ENCODE measurements at places on chromosomes 13 and 19.

- DNase-seq: no peak
Observed at GRCh38 chr13:99871249-99871898, 100.2 kb downstream of the ZIC5 start.

DNA sequence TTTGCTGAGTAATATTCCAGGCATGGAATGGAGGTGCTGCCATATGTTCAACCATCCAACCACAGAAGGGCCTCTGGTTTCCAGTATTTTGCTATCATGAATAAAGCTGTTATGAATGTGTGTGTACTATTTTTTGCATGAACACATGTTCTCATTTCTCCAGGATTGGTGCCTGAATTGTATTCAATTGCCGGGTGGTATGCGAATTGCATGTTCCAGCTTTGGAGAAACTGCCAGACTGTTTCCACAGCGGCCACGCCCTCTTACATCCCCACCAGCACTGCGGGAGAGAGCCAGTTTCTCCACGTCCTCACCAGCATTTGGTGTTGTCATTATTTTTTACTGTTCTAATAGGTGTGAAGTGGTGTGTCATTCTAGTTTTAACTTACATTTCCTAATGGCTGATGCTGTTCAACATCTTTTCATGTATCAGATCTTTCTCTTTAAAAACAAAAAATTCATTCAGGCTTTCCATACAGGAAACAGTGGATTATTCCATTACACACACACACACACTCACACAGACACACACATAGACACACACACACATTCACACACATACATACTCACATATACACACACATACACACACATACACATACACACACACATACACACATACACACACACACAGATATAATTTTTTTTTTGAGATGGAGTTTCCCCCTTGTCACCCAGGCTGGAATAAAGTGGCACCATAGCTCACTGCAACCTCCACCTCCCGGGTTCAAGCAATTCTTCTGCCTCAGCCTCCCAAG is 154.1 kb downstream of the PTPRS start:
- DNase-seq: no peak

DNA sequence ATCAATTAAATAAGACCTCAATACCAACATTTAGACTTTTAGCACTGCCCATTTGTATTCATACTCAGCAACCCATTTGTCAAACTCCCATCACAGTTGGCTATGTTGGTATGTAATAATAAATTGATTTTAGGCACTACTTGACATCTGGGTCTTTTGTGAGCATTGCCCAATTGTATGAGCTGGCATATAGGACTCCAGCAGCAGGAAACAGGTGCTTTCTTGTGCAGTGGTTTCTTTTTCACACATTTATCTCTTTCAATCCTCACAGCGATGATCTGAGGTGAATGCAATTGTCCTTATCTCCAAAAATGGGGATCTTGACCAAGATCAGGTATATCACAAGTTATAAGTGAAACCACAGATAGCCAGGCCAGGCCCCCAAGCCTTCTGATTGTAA is 96.9 kb upstream of the OXGR1 start:
- DNase-seq: no peak

GRCh38 chr13:29746148-29746677 is 104.2 kb downstream of the UBL3 start:
- DNase-seq: no peak

GRCh38 chr13:62035981-62036380 is 620.3 kb upstream of the PCDH20 start:
- DNase-seq: no peak

DNA sequence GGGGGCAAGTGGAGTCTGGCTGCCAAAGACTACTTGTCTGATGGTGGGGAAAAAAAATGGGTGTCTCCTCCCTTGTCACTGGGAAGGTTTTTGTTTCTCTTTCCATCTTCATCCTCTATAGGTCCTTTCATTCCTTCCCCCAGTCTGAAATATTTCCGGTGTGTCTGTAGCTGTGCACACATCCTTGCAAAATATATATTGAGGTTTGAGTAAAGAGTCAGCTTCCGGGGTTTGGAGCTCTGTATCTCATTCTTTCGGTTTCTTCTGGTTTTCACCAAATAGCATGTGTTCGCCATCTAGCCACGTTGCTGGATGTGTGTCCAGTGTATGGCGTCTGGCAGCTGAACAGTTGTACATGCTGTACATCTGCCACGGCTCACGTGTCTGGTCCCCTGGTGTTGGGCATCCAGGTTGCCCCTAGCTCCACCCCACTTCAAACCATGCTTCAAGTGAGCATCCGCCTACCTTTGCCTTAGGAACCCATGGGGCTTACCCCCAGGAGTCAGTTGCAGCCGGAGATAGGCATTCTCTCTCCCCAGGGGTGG is 142.2 kb downstream of the SIPA1L3 start:
- peak; percentile 78 for DNase-seq

DNA sequence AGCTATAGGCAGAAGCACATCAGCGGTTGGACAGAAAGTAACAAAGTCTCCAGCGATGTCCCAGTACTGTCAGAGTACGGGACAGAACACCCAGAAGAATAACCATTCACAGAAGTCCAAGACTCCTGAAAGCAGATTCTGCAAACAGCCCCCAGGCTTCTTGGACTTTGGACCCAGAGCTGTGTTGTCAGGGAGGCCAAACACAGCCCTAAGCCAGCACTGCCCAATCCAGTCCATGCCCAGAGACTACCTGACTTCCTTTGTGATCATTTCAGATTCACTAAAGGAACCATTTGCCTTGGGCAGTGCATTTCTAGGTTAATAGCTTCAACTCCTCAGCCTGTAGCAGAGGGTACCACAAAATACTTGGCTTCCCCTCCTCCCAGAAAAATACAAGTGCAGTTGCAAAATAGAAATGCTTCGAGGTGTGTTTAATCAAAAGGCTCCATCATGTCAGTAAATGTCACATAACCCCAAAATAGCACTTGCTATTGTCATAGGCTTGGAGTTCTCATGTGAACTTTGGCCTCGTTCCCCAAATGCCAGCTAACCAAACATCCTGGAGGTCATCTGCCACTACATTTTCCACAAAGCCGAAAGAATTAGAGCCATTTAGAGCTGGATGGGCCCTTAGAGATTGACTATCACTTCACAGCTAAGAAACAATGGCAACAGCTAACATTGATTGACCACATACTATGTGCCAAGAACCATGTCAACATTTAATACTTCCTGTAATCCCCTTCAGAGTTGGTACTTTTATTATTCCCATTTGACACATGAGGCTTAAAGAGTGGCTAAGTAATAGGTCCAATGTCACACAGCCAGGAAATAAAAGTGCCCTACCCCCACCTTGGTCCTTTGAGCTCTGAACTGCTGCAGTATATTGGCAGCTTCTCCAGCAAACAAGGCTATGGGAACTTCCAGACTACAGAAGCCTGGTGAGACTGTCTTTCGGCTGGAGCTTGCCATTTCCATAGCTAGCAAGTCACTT is 329.9 kb downstream of the FOXO1 start:
- no peak for DNase-seq

- DNase-seq: no peak
Observed at GRCh38 chr13:64311112-64311511, 2895.5 kb upstream of the PCDH20 start.

DNA sequence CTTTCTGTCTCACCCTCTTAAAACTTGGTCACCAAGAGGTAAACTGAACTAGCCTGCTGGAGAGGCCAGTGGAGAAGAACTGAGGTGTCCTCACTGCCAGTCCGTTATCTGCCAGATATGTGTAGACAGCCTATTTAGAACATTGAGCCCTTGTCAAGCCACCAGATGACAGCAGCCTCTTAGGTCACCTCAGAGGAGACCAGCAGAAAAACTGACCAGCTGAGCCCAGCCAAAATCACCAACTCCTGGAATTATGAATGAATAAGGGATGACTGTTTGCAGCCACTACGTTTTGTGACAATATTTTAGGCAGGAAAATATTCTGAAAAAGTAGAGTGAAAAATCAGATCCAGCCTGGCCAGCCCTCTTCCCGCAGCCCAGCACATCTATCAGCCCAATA is 513.9 kb downstream of the DCT start:
- no peak for DNase-seq

DNA sequence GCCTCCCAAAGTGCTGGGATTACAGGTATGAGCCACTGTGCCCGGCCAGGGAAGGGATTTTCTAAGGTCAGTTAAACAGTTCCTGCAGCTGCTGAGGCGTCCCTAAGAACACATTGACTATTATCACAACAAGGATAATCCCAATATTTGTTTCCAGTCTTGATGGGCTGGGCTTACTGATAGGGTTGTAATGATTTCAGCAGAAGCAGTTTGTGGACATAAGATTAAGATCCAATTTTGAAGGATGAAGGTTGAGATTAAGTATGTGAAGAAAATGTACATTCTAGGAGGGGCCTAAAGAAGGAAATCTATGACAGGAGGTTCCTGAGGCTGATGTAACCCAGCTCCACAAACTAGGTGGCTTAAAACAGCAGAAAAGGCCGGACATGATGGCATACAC is 10.7 kb upstream of the CCDC124 start:
- DNase-seq: no peak
